Omental fat pad (tissue), 4 donors: ENCODE measurements at places on chromosomes 7 and 10. TPM values are rescaled to one million over a fixed set of nuclear protein-coding genes. Genes with fewer than 3 reads are reported as not detected.
A peak's percentile ranks its signal among the peaks of the same experiment; 100 is the strongest.

ABCB1 gene
- 21.1 TPM for total RNA-seq

PHKG1 gene
- total RNA-seq: 1.4 TPM

PLXDC2 gene
- total RNA-seq: 72.0 TPM

OR6B1 gene
- not detected for total RNA-seq

NUTM2E gene
- not detected for total RNA-seq

DDC gene
- total RNA-seq: 0.44 TPM

GRID2IP gene
- total RNA-seq: not detected

NME8 gene
- not detected for total RNA-seq

INA gene
- not detected for total RNA-seq

CALU gene
- total RNA-seq: 124 TPM

- DNase-seq: no peak
These were observed 102.4 kb downstream of the SEMA3E start for GRCh38 chr7:83546586-83546985.

- DNase-seq: no peak
These were observed 2.3 kb downstream of the CDK13 start for GRCh38 chr7:39952374-39952773.

GRCh38 chr7:92949748-92950147 is 113.4 kb upstream of the CDK6 start:
- no peak for DNase-seq

- DNase-seq: no peak
These were observed 384.0 kb upstream of the ADARB2 start for GRCh38 chr10:2121315-2121714.

DNA sequence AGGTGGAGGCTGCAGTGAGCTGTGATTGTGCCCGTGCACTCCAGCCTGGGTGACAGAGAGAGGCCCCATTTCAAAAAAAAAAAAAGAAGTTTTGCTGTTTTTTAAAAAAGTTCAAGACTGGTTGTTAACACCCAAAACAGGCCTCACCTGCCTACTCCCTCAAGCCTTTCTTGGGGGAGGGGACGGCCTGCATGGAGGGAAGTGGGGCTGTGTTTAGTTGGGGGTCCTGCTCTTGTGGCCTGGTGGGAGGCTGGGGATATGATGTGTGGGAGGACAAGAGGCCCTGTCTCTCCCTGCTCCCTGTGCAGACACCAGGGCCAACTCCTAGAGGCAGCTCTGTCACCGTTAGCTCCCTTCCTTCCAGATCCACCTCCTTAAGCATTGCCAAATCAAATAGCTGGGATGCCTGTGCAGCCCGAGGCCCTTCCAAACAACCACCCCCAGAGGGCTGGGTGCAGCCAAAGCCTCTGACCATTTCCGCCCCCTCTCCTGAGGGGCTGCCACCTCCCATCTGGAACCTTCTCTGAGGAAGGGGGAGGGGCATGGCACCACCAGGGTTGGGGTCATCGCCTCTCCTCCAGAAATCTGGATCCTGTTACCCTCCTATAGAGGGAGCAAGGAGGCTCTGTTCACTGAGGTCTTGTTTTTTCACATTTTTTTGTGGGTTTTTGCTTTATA is 32.9 kb upstream of the ANKRD2 start:
- no peak for DNase-seq

GRCh38 chr10:128576943-128577670 is 450.9 kb upstream of the MKI67 start:
- no peak for DNase-seq

GRCh38 chr10:124267231-124267885 is 151.4 kb downstream of the OAT start:
- no peak for DNase-seq

- DNase-seq: no peak
These were observed 69.8 kb downstream of the ADD3 start for GRCh38 chr10:110077436-110078130.

GRCh38 chr10:21702633-21703111 is 168.6 kb downstream of the MLLT10 start:
- no peak for DNase-seq

- DNase-seq: no peak
These were observed 736 bp downstream of the MINDY4 start for GRCh38 chr7:30771880-30772425.

DNA sequence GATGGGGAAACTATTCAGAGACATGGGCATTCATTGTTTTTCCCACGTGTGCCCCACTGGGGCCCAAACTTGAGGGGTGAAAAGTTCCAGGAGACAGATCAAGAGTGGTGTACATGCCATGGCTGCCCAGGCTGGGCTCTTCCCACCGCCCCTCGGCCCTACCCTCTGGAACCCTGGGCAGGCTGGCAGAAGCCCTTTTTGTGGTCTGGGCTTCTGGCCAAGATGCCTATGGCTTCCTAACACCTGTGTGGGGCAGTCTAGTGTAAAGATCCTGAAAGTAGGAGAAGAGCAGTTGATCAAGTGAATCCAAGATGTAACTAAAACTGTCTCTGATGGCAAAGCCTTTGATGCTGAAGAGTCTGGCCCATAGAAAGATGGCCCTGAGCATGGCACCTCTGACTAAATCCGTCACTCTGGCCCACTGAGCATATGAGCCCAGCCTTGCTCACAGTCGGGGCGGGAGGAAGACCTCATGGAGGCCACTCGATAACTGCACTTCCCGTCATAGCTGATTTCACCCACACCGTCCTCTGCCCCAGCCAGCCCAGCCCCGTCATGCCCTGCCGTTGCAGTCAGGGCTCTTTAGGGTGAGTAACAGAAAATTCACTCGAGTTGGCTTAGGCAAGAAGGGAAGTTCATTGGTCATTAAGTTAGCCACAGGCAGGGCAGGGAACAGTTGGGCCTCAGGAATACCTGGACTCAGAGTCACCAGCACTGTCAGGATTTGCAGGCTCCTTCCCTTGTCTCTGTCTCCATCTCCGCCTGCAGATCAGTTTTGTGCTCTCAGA is 37.9 kb upstream of the MTPAP start:
- no peak for DNase-seq

DNA sequence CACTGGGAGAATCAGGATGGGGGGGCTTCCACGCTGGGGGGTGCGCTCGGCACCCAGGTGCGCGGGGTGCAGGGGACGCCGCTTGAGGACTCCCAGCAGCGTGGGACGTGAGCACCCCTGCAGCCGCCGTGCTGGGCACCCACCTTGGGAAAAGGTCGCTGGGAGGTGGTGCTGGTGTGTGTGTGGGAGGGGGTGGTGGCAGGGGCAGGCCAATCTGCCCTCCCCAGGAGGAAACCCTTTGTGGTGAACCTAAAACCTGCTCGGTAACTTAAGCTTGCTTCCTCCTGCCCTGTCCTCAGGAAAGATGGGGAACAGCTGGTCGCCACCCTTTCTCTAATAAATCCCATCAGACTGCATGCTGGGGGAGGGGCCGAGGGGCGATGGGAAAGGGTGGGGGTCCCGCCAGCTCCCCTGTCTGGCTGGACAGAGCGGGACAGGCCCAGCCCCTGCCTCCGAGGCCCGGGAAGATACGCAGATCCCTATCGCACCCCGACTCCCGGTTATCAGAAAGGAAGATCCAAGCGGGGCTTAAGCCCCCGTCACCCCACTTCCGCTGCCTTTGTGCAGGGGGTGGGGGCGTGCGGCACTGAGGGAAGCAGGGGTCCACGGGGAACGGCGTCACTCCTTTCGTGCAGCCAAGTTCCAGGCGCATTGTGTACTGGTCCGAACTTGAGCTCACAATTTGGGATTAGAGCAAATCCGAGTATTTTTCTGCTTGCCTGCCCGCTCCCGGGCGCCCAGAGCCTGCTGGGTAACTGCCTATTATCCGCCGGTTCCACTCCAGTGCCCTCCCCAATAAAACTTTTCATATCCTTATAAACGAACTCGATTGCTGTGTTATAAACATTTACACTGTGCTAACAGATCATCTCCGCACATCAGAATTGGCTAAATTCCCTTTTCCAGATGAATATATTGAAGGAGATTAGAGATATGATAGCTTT is 64.6 kb downstream of the UNCX start:
- DNase-seq: no peak

DNA sequence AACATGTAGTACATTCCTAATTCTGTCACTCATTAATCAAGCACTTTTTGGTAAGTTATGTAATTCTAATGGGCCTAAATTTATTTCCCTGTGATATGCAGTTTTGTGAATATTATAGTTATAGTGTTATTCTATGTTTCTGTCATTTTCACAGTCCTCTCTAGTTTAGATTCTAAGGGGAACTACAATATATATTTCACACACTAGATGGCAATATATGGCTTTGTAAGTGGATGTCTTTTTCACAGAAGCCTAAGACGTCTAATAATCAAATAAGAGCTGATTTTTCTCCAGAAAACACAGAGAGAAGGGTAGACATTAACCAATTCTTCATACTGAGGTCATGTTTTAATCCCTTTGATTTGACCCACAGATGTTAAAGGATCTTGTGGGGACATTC is 18.0 kb downstream of the RNLS start:
- DNase-seq: no peak

GRCh38 chr10:88023676-88024075 is 160.3 kb downstream of the PTEN start:
- DNase-seq: no peak

DNA sequence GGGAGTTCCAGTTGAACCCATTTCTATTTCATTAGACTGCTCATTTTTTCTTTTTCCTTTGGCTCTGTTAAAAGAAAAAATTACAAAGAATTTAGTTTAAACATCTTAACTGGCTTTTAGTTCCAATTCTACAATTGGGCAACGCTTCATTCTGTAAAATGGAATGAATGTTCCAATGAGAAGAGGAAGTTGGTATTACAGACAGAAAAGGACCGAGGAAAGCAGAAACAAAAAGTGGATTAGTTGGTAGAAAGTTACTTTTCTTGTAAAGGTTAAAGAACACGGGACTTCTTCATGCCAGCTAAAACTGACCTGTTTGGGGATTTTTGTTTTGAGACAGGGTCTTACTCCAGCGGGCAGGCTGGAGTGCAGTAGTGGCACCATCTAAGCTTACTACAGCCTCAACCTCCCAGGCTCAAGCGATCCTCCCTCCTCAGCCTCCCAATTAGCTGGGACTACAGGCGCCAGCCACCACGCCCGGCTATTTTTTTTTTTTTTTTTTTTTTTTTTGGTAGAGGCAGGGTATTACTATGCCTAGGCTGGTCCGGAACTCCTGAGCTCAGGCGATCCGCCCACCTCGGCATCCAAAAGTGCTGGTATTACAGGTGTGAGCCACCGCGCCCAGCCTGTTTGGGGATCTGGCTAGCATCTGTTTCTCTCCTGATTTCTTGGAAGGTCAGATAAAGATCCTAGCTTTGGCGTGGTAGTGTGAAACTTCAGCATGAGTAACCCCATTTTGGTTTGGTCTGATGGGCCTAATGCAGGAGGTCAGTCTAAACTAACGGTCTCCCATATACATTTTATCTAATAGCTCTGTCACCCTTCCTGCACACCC is 1.3 kb upstream of the VDAC2 start:
- no peak for DNase-seq

- DNase-seq: no peak
These were observed 118.2 kb downstream of the CUX1 start for GRCh38 chr7:101935521-101936141.

DNA sequence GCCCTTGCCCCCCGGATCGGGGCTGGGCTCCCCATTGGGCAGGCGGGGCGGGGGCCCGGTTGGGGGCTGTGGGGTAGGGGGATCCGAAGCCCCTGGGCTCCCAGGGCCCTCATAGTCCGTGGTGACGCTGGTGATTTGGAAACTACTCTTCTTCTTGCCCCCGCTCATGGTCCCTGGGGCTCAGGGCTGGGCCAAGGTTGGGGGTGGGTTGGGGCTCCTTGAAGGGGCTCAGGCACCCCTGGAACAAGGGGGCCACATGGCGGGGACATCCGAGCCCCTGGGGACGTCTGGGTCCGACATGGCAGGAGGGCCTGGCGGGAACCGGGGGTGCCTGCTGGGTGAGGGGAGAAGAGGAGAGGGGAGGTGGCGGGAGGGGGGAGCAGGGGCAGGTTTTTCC is 1.1 kb downstream of the TSC22D4 start:
- DNase-seq: no peak

- DNase-seq: no peak
These were observed 139.3 kb upstream of the HDAC9 start for GRCh38 chr7:18356191-18356645.

- DNase-seq: no peak
These were observed 28.6 kb downstream of the MRPL32 start for GRCh38 chr7:42960762-42961161.

GRCh38 chr10:29317423-29318021 is 28.7 kb downstream of the LYZL1 start:
- no peak for DNase-seq

- DNase-seq: peak; percentile 85
These were observed 15.5 kb downstream of the ZMIZ1 start for GRCh38 chr10:79084012-79084971.

- no peak for DNase-seq
These were observed 67.4 kb upstream of the MPP7 start for GRCh38 chr10:28370107-28370835.

- no peak for DNase-seq
These were observed 278.1 kb downstream of the HTR7 start for GRCh38 chr10:90579602-90580242.

- DNase-seq: no peak
These were observed 40.8 kb upstream of the PFKFB3 start for GRCh38 chr10:6161921-6162320.

- DNase-seq: no peak
These were observed 45.5 kb downstream of the TNPO3 start for GRCh38 chr7:129009437-129009836.
